Stimulated activated CD8-positive, alpha-beta memory T cell treated with anti-CD3 and anti-CD28 coated beads, Interleukin-4, amount 100 ng/mL, for 4 hours (primary cell): ENCODE measurements at places on chromosomes 5 and 9.

- no peak for DNase-seq
Observed at GRCh38 chr5:66553916-66554575, 42.1 kb upstream of the MAST4 start.

GRCh38 chr5:116097301-116097700, 12.5 kb downstream of the COMMD10 start:
- DNase-seq, result no peak

- no peak for DNase-seq
Observed at GRCh38 chr5:144457160-144457559, 286.5 kb downstream of the KCTD16 start.

DNA sequence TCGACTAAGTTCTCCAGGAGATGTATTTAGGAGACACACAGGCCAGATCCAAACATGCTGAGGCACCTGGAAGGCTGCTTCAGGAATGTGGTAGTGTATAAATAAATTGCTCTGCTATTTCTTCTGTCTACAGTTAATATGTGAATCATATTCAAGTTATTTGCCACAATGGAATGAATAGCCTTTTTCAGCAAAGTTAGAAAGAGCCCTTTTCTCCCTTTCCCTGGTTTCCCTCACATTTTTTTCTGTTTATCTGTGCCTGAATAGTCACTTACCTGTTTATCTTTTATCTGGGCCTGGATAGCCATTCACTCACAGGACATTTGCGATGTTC, 44.1 kb upstream of the CLINT1 start:
- DNase-seq, result no peak

GRCh38 chr9:23554686-23555085, 271.4 kb downstream of the ELAVL2 start:
- DNase-seq, result no peak

- no peak for DNase-seq
Observed at GRCh38 chr5:82222597-82223574, 55.3 kb downstream of the RPS23 start.

DNA sequence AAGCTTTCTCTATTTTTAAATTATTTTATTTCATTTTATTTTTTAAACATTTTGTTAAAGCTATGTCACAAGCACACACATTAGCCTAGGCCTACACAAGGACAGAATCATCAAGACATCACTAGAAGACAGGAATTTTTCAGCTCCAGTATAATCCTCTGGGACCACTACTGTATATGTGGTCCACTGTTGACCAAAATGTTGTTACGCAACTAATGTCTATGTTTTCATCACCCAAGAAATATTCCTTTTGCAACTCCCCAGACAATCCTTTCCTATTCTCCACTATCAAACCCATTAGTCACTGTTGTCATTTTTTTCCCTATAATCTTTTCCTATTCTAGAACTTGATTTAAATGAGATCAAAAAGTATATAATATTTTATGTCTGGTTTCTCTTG, 2371.7 kb upstream of the C9orf72 start:
- DNase-seq, result no peak

DNA sequence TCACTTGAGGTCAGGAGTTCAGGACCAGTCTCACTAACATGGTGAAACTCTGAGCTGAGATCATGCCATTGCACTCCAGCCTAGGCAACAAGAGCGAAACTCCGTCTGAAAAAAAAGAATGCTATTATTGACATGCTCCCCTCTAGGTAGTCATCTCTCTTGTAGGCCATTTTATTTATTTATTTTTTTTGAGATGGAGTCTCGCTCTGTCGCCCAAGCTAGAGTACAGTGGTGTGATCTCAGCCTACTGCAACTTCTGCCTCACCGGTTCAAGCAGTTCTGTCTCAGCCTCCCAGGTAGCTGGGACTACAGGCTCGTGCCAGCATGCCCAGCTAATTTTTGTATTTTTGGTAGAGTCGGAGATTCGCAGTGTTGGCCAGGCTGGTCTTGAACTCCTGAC, 20.6 kb upstream of the NIM1K start:
- no peak for DNase-seq

GRCh38 chr5:56516035-56516434, 282.9 kb upstream of the ANKRD55 start:
- DNase-seq, result no peak

DNA sequence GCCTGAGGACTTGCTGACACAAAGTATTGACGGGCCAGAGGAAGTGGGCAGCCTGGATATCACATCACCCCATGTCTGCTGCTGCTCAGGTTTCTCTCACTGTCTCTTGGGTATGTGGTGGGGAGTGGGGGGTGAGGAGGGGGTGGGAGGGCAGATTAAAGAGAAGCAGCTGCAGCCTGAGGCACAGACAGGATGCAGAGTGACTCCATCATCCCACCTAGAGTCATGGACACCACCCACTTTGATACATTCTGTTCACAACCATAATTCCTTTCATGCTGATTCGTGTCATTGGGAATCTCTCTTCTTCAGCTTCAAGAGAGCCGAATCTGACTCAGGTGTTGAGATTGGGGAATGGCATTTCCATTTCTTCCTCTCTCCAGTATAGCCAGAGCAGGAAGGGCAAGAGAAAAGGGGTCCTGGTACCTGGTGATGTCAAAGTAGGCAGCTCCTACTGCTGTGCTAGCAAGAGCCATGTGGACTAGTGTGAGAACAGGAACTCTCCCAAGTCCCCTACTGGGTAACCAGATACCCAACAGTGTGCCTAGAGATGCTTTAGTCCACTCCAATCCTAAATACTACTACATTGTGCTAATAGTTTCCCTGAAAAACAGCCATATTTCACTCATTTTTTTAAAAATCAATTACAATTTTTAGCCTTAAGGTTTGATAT, 22.4 kb downstream of the GRAMD2B start:
- no peak for DNase-seq

GRCh38 chr5:81757404-81757803, 6.5 kb upstream of the SSBP2 start:
- no peak for DNase-seq

- no peak for DNase-seq
Observed at GRCh38 chr9:28215536-28216299, 642.4 kb upstream of the C9orf72 start.

- no peak for DNase-seq
Observed at GRCh38 chr9:87498811-87499360, 1.2 kb downstream of the DAPK1 start.

DNA sequence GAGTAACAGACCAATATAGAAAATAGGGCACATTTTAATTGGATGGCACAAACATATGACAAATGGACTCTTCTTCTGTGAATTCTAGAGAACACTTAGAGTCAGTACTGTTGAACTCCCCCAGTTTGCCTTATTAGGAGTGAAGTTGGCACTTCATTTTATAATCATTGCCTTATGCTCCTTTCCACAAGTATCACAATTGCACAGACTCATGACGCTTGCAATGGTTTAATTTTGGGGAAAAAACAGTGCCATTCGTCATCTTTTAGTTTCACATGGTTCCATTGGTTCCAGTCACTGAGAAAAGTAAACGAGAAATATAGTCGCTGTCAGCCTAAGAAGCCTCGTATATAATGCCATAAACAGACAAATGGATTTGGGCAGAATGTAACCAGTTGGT, 71.2 kb downstream of the LURAP1L start:
- DNase-seq, result no peak

- DNase-seq, result no peak
Observed at GRCh38 chr9:20872340-20872977, 159.0 kb downstream of the HACD4 start.

- no peak for DNase-seq
Observed at GRCh38 chr5:180289966-180290365, 1.9 kb downstream of the MAPK9 start.

GRCh38 chr5:102341681-102342288, 45.7 kb upstream of the SLCO4C1 start:
- no peak for DNase-seq

DNA sequence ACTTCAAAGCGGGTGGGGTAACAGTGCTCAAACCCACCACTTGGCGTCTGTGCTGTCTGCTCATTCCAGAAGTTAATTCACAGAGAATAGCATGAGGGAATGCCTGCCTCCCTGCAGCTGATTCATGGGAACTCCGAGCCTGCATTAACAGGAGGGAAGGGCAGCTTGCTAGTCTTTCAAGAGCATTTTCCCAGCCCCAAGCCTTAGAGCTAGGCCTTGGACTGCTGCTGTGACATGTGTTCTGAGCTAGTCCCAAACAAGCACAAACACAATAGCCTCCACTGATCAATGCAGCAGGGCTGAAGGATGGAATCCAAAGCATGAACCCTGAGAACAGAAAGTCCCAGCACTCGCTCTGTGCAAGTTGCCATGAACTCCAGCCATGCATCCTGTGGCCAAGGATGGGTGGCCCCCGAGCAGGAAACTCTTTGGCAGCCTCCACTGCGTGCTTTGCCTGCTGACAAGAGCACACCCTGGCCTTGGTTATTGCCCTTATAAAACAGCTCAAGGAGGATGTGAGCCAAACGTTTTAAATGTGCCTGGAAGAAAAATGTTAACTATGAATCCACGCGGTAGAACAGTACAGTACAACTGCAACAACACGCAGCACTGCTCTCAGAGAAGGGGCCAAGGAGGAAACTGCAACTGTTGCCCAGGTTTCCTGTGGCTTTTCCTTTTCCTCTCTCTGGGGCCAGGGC, 653.1 kb upstream of the KLF4 start:
- no peak for DNase-seq

- no peak for DNase-seq
Observed at GRCh38 chr9:74935008-74935407, 17.7 kb downstream of the C9orf40 start.

- DNase-seq, result no peak
Observed at GRCh38 chr9:131233556-131233955, 42.8 kb downstream of the FAM78A start.

GRCh38 chr5:132456987-132457361, 33.6 kb downstream of the IRF1 start:
- DNase-seq, result no peak

GRCh38 chr9:129946246-129946995, 96.6 kb downstream of the FNBP1 start:
- DNase-seq, result no peak

GRCh38 chr9:21121079-21121478, 20.6 kb downstream of the IFNW1 start:
- DNase-seq, result no peak

GRCh38 chr9:94639999-94640376, 670 bp upstream of the FBP1 start:
- no peak for DNase-seq

GRCh38 chr9:123149067-123149466, 115.6 kb downstream of the GPR21 start:
- no peak for DNase-seq

GRCh38 chr5:96374653-96375052, 58.4 kb downstream of the PCSK1 start:
- DNase-seq, result no peak

DNA sequence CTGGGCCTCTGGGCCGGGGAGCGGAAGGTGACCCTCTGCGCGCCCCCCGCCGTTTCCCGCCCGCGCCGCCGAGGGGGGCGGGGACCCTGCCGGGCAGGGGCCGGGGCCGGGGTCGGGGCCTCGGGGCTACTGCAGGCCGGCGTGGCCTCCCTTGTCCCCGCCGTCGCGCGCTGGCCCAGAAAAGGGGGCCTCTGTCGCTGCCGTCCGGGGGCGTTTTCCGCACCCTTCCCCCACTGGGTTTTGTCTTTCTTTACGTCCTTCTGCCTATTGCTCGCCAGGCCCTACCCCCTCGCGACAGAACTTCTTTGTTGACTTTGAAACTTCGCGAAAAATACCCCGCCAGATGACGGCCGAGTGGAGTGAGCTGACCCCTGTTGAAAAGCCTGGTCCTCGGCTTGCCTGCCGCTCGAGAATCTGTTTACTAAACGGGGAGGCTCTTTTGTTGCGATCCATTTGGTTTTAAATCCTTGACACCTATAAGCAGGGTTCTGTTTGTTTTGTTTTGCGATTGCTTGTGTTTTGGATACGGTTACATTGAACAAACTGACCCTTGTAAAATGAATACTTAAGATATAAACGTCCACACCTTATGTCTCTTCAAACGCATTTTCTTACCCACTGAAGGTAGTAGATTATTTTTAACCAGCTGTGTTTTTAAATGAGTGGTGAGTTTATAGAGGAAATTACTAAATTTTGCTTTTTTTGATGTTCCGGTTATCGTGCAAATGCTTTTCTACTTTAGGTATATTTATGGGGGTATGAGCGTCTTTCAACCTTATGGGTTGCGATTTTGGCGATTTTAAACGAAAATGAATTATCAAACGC, 765 bp downstream of the MARCHF6 start:
- DNase-seq, result no peak

DNA sequence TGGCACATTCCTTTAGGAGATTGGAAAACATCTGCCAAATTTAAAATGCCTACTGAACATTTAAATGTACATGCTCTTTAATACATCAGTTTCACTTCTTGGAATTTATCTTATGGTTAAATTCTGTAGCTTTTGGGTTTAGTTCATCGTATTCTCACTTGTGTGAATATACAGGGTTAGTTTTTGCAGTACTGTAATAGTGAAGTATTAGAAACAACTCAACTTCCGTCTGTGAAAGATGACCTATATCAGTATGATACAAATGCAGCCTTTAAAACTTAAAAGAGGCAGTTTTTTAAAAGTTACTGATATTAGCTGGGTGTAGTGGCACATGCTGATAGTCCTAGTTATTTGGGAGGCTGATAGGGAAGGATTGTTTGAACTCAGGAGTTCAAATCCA, 57.2 kb downstream of the CDC42SE2 start:
- DNase-seq, result no peak

GRCh38 chr5:42915306-42915866, 103.7 kb upstream of the SELENOP start:
- no peak for DNase-seq

DNA sequence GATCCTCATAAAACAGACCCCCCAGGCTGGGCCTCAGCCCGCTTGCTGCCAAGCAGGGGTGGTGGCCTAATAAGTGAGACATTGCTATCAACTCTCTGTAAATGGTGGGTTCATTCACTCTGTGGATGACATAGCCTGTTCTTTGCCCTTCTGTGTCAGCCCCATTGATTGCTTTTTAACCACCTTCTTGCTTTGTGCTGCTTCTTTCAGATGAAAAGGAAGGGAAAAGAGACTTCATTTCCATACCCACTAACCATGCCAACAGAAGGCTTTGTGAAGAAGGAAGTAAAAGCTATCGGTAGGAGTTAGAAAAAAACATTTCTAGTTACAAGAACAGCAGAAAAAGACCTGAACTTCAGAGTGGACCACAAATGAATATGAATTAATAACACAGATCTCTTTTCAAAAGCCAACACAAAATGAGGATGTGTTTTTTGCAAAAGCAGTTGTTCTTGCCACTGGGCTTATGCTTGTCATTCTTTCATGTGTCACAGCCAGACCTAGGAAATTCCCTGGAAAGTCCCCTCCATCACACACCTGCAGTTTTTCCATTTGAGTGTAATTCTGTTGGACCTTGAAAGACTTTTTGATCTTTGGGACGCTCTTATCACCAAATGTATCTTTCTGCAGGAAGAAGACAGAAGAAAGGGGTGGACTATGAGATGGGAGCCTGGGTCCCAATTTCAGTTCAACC, 507.7 kb downstream of the CCDC171 start:
- DNase-seq, result no peak

DNA sequence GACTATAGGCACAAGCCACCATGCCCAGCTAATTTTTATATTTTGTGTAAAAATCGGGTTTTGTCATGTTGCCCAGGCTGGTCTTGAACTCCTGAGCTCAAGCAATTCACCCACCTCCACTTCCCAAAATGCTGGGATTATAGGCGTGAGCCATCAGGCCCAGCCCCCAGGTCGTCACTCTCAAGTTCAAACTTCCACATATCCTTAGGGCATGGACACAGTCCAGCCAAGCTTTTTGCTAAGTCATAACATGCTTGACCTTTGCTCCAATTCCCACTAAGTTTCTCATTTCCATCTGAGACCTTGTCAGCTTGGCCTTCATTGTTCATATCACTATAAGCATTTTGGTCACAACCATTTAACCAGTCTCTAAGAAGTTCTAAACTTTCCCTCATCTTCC, 43.9 kb upstream of the ARAP3 start:
- no peak for DNase-seq

- DNase-seq, result no peak
Observed at GRCh38 chr9:26012797-26013196, 334.6 kb upstream of the TUSC1 start.
